ENCODE measurements at places on chromosomes 16 and 17.
A peak's percentile ranks its signal among the peaks of the same experiment; 100 is the strongest.

DNA sequence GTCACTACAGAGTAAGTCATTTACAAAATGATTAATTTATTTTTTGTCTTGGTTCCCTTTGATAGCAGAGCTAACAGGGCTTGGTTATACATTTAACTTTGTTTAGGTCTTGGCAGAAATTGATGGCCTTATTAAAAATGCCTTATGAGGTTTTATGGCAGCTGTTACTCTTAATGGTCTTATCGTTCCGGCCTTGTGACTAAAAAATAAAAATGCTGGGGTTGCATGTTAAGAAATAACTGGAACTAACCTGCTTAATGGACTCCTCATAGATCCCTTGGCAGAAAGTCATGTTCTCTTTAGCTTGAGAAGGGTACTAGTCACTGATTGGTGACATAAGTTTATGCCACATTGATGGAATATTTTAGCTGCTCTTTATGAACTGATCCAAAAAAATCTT, 18.3 kb downstream of the COX11 start:
- no peak for DNase-seq

DNA sequence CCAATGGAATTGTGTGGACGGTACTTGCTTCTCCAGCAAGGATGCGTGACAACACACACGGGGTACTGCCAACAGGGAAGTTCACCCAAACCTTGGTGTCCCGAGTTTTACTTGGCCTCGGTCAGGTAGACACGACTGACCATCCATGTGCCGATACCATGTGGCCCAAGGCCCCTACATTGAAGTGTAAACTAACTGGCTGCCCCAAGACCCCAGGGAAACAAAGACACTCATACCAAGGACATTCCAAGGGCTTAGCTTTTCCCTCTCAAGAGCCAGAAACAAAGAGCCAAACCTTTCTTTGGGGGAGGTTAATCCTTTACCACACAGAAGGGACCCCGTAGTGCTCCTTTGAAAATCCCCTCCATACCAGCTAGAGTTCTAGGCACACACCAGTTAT, 215.9 kb upstream of the TNRC6C start:
- no peak for DNase-seq

DNA sequence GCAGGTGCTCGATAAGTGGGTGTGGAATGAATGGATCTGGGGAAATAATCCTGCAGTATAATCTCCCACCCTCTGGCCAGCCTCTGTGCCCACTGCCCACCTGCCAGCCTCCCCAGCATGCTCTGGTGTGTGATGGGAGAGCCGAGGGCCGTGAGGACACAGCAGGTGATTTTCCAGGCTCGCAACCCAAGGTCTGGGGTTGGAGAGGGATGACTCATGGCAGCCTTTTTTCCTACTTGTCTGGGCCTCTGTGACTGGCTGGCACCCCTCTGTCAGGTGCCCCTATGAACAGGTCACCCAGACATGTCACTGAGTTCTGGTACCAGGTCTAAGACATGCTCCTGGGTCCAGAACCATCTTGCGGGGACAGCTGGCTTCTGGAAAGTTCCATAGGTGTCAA, 385.7 kb upstream of the TNRC6C start:
- no peak for DNase-seq

DNA sequence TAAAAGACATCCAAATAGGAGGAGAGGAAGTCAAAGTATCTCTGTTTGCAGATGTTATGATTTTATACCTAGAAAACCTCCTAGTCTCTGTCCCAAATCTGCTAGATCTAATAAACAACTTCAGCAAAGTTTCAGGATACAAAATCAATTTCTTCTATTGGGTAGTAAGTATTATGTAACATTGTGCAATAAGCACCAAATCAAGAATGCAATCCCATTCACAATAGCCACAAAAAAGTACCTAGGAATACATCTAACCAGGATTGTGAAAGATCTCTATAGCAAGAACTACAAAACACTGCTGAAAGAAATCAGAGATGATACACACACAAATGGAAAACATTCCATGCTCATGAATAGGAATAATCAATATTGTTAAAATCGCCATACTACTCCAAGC, 13.0 kb downstream of the NLRP1 start:
- no peak for DNase-seq

- no peak for DNase-seq
Observed at GRCh38 chr16:6095414-6095813, 997.8 kb upstream of the EEF2KMT start.

GRCh38 chr17:49496183-49496866, 1.2 kb downstream of the NGFR start:
- DNase-seq = peak; percentile 69

DNA sequence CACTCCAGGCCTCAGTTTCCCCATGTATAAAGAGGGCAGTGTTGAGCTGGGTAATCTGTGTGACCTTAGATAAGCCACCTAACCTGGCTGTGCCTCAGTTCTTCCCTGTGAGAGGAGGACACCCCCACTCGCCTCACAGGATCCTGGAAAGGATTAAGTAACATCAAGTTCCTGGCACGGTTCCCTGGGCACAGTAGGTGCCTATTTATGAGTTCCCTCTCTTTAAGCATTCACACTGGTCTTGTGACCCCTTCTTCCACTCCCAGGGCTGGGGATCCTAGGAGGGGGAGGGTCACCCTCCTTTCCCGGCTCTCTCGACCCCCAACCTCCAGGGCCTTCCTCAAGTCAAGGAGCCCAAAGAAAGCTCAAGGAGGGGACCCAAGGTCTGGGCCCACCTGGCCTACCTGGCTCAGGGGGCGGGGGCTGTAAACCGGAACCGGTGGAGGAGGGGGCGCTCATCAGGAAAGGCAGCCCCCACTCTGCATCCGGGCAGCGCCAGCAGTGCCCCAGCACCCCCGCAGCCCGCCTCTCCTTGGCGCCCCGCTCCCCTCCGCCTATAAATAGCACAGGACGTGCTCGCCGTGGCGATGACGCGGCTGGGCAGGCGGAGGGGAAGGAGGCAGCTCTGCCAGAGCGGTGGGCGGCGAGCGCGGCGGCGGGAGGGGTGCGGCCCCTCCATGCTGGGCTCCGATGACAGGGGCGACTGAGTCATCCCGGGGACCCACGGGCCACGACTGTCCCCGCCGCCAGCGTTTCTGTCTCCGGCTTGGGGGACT, 9.4 kb downstream of the RPL19 start:
- no peak for DNase-seq

- no peak for DNase-seq
Observed at GRCh38 chr17:40850293-40850972, 16.6 kb downstream of the KRT12 start.

- DNase-seq = no peak
Observed at GRCh38 chr17:55395803-55396505, 25.7 kb downstream of the MMD start.

- DNase-seq = no peak
Observed at GRCh38 chr17:58818654-58819053, 63.0 kb downstream of the PPM1E start.

GRCh38 chr17:4789951-4790704, 1.4 kb downstream of the GLTPD2 start:
- peak; percentile 38 for DNase-seq

GRCh38 chr17:73586275-73586832, 57.9 kb downstream of the SDK2 start:
- DNase-seq = peak; percentile 92

Measured in NCI-H524 (cell line).